Nephron progenitor cell (in vitro differentiated cells): ENCODE measurements at places on chromosomes 1 and 21.

DNA sequence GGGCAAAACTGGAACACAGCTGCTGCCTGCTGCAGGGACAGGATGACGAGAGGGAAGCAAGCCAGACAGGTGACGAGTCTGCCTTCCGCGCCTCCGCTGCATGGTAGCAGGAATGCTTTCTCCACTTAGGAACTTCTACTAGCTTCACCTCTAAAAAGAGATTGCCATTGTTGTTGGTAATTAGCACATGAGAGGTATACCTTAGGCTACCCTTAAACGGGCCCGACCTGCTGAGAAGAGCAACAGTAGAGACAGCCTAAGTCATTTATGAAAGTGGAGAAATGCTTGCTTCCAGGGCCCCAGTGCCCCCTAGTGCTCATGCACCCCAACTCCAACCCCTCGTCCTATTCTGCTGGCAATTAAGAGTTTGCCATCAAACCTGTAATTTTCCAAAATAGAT lies 96.9 kb upstream of the AKT3 start:
- no peak for DNase-seq

- DNase-seq, result no peak
These were observed 6.0 kb upstream of the CITED4 start for GRCh38 chr1:40868051-40868723.

DNA sequence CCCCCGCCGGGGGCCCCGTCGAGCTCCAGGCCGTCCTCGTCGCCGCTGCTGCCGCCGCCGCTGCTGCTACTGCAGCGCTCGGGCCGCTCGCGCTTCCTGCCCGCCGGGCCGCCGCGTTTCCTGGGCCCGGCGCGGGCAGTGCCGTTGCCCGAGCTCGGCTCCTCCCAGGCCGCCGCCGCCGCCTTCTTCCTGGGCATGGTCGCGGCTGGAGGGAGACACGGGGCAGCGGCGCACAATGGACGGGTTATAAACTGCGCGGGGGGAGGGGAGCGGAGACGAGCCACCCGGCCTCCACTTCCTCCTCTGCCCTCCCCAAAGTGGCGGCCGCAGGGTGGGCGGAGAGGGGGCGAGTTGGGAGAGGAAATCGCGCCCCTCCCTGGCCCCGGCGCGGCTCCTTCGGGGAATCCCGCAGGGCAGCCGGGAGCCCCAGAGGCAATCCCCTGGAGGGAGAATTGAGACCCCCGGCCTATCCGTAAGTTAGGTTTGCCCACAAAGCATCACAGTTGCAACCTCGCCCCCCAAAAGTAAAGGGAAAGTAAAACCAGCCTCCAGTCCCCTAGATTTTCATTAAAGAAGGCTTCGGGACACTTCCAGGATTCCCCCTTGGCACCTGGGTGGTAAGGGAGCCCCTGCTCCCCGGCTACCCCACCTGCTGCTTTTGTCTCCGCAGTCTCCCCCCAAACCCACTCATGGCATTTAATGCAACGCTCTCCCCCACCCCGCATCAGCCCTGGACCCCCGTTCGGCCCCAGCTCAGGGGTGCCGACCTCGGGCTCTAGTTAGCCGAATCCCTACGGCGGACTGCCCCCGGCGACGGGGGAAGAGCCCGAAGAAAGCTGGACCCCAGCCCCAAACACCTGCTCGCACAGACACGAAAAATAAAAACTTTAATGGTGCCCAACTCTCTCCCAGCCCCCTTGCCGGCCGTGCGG lies 893 bp downstream of the RCC2 start:
- DNase-seq, result peak; percentile 70

GRCh38 chr1:31036749-31037500 lies 28.6 kb downstream of the PUM1 start:
- DNase-seq, result no peak

DNA sequence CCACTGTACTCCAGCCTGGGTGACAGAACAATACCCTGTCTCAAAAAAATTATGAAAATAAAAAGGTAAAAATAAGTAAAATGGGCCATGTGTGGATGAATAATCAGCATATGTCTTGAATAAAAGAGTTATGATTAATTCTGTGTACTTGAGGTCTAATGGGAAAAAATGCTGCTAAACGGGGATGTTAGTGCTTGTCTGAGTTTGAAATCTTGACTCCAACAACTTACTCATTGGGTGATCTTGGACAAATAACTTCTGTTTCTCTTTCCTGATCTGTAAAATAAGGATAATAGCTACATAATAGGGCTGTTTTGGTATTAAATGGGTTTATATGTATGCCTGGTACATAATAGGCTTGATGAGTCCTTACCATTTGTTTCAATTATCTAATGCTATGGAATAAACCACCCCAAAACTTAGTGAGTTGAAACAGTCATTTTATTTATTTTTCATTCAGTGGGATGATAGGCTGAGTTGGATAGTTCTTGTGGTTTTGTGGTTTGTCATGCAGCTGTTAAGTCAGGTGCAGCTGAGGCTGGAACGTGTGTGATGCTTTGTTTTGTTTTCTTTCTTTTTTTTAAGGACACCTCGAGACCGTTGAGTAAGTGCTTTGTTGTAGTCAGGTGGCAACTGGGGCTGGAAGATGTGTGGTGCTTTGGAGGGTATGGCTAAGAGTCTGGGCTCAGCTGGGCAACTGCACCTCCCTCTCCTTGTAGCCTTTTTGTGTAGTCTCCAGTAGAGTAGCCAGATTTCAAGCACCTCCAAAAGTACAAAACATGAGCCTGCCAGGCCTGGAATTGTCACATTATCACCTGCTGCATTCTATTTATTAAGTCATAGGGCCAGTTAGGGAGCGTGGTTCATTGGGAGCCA lies 4.9 kb downstream of the MDM4 start:
- no peak for DNase-seq

DNA sequence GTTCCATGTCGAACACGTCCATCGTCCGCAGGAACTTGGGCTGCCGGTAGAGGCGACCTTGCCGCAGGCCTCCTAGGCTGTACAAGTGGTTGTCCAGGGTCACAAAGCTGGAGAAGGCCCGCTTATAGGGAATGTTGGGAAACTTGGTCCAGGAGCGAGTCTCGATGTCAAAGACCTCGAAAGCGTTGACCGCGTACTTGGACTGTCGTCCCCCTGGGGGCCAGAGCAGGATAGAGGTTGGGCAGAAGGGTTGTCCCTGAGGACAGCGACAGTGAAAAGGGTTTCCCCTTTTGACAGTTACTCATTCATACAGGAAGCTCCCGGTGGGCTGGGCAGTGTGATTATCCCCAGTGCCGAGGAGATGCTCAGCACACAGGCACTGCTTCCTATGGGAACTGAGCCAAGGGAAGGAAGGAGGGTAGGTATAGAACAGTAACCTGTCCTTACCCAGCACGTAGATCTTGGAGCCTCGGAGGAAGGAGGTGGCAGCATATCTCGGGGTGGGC lies 17.5 kb downstream of the KLHDC8A start:
- DNase-seq, result no peak

DNA sequence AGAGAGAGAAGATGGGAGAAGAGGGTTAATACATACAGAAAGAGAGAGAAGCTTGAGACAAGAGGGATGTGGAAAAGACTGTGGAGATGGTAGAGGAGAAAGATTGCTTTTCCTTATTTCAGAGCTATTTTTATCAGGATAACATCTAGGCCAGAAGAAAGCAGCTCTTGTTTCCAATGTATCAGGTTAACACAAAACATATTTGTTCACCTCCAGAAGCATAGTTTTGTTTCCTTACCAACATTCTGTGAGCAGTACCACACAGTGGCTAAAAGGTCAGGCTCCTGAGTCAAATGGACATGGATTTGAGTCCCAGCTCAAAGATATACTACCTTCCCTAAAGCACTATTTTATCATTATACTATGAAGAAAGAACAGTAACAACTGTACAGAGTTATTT lies 185.5 kb downstream of the DUSP10 start:
- DNase-seq, result no peak

DNA sequence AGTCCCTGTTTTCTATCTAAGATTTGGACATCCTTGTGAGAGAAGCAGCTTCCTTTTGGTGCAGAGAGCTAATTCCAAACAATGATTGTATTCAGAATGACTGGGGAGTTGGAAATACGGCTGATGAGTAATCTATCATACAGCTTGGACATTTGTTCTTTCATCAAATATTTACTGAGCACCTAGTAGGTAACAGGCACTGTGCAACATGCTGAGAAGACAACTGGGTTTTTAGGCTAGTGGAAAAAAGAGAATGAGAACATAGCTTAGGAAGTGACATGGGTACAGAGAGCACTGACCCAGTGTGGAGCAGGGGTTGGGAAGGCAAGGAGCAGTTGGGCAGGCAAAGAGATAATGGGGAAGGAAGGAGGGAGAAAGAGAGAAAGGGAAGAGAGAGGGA lies 87.5 kb downstream of the TBX19 start:
- DNase-seq, result no peak

- no peak for DNase-seq
These were observed 83.3 kb downstream of the ETS2 start for GRCh38 chr21:38888991-38889561.

- no peak for DNase-seq
These were observed 17.1 kb upstream of the HDAC1 start for GRCh38 chr1:32274646-32275340.

DNA sequence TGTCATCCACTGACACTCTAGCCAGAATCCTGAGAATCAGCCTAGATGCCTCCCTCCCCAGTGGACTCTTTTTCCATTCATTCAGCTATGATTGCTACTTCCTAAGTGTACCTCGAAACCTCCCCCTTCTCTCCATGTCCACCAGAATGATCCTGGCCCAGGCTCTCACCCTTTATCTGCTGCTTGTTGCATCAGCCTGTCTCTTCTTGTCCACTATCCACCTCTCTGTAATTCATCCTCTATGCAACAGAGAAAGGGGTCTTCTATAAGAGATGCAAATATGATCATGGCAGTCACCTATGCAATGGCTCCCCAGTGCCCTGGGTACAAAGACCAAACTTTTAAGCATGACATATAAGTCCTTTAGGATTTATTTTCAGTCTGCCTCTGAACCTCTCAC lies 37.7 kb downstream of the JUN start:
- DNase-seq, result no peak

- no peak for DNase-seq
These were observed 625.6 kb downstream of the PTPRU start for GRCh38 chr1:29861922-29862321.

- peak; percentile 82 for DNase-seq
These were observed 20.2 kb downstream of the NUAK2 start for GRCh38 chr1:205301205-205301821.

GRCh38 chr1:247415423-247416361 lies at the start of gene NLRP3:
Gene NLRP3, plus strand, starts transcription at chr1:247416173. Its CDS starts 2,628 bp downstream, at chr1:247418801.
- no peak for DNase-seq

DNA sequence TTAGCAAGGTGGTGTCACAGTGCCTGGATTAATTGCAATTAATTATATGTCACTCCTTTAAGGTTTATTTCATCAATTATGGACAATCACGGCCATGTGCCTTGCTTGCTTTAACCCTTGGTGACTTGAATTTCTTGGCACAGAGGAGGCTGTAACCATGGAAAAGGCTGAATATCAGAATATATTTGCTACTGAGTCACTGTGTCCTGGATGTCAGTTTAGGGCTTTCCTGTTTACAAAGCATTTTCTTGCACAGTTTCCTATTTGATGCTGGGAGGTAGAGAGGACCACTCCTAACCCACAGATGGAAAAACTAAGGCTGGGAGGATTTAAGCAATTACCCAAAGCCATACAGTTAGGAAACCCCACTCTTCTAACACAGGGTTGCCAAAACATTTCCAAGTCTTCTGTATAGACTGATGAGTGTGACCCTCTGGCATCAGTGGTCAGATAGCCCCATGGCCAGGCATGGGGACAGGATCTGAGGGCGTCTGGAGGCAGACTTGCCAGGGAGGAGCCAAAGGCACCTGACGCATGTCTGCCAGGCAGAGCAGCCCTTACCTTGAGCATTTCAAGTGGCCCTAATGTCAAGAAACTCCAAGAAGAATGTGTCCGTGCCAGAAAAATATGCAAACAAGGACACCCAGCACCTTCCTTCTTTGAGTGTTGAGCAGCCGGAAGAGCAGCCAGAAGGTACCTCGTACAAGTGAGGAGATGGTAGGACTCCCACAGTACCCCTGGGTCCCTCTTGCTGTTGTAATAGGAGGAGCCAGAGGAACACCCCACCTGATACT lies 34.4 kb downstream of the KCNN3 start:
- no peak for DNase-seq

DNA sequence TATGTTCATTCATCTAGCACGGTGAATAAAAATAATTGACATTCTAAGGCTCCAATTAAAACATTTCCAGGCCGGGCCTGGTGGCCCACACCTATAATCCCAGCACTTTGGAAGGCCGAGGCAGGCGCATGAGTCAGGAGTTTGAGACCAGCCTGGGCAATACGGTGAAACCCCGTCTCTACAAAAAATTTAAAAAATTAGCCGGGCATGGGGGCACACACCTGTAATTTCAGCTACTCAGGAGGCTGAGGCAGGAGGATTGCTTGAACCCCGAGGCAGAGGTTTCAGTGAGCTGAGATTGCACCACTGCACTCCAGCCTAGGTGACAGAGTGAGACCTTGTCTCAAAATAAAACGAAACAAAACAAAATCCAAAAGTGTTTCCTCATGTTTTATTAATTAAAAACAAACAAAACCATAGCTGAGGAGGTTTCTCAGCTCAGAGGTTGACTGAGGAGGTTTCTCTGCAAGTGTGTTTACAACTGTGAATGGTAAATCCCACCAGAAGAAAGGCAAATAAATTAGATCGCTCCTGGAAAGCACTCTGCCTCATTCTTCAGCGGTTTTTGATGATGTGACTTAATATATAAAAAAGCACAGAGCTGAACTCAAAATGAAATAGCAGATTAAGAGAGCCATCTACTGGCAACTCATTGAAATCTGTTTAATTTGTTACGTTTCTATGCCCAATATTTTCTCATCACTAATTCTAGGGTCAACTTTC lies 37.7 kb upstream of the ATG4C start:
- DNase-seq, result no peak

DNA sequence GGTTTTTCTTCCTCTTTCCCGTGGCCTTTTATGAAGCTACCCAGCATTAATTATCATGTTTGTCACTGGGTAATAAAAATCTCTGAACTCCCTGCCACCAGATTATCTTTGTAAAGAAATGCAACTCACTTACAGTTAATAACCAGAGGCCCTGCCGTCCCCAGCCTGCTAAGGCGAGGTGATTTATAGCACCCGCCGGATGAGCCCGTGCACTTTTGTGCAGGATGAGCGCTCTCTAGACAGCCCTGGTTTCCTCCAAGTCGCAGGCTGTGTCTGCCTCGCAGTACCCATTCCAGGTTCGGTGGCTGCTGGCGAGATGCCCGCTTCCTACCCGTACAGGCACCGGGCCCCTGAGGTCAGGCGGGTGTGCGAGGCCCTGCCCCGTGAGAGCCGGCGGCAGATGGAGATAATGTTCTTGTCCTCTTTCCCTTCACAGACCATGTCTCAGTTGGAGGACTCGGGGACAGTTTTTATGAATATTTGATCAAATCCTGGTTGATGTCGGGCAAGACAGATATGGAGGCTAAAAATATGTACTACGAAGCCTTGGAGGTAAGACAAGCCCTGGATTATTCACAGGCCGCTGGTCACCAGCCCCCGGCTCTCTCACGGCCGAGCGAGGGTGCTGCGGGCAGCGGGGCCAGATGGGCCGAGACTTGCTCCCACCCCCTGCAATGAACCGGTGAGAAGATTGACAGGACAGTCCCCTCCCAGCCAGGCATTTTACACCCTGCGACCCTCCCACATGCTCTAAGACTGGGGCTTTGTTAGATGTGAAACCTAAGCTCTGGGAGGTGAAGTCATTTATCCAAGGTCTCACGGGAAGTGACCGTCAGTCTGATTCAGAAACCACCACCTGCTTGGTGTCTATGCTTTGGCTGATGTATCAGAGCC lies 28.5 kb upstream of the SELENON start:
- DNase-seq, result peak; percentile 76

GRCh38 chr1:234839663-234840062 lies 229.7 kb upstream of the IRF2BP2 start:
- DNase-seq, result no peak

GRCh38 chr1:65209005-65209885 lies 61.2 kb downstream of the AK4 start:
- peak; percentile 10 for DNase-seq
